Stimulated activated CD4-positive, alpha-beta T cell treated with anti-CD3 and anti-CD28 coated beads, Interleukin-1b, Interleukin-23, amount 100 ng/mL, for 1 hour (primary cell): ENCODE measurements at places on chromosomes 12 and 14.

DNA sequence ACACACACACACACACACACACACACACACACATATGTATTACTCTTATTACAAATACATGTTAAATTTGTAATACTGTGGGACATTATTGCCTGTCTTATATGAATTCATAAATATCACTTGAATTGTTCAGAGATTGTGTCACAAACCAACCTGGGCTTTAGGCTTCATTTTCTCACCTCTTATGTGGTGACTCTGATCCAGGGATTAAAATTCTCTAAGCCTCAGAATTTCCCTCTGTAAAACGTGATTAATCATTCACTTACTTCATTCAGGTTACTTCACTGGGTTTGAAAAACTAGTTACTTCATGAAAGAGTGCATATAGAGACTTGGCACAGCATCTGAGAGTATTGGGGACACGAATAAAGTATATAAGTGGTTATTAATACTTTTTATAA, 240.3 kb upstream of the PDZRN4 start:
- no peak for DNase-seq

DNA sequence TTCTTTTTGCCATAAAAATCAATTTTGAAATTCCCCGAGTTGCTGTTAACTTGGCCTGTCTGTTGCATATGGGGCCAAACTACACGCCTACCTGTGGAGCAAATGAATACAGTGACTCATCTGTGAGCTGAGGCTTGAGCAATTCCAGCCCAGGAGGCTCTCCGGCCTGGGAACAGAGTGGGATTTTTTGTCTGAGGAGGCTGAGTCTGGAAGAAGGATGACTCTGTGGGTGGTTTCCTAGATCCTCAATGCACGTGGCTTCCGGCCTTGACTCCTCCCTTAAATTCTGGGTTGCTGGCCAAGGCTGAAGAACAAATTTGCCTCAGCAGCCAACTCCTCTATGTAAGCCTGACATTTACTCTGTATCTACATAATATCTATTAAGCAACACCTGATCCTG, 124.1 kb downstream of the SSPN start:
- DNase-seq, result no peak

GRCh38 chr12:70513426-70513825, 123.8 kb downstream of the PTPRB start:
- DNase-seq, result no peak

- no peak for DNase-seq
Observed at GRCh38 chr14:77883847-77884238, 83.9 kb downstream of the ADCK1 start.

- DNase-seq, result no peak
Observed at GRCh38 chr14:20627346-20628027, 14.0 kb downstream of the OR6S1 start.

DNA sequence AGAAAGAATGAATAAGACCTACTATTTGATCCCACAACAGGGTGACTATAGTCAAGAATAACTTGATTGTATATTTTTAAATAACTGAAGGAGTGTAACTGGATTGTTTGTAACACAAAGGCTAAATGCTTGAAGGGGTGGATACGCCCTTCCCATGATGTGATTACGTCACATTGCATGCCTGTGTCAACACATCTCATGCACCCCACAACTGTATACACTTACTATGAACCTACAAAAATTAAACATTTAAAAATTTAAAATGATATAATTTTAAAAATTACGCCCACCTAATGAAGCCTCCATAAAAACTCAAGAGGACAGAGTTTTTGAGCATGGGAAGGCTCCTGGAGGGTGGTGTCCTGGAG, 94.5 kb downstream of the SCARB1 start:
- DNase-seq, result no peak

DNA sequence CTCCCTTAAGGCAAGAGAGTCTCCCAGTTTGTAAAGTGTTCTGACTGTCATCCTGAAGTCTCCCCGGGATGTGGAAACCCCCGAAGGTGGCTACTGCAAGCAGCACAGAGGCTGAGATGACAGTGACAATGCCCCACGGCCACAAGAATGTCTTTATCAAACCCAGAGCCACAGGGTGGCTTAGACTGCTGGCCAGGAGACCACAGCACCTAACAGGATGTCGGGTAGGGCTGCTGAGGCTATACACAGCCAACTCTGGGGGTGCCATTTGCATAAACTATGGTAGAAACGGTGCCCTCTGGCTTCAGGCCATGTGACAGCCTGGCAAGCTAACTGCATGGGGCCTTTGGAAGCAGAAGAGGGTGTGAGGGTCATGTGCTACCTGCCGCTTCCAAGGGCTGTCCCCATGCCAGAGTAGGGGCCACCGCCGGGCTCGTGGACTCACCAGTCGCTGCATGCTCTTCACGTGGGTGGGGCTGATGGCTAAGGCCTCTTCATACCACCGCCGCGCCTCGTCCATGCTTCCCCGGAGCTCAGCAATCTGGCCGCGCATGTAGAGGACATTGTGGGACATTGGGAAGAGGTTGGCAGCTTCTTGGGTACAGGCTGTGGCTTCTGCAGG, 180.9 kb downstream of the CALM1 start:
- no peak for DNase-seq

GRCh38 chr12:79871621-79872020, 63.3 kb downstream of the PPP1R12A start:
- no peak for DNase-seq

- DNase-seq, result no peak
Observed at GRCh38 chr12:46921048-46921763, 95.4 kb upstream of the SLC38A4 start.

GRCh38 chr14:21258005-21258888, 11.0 kb downstream of the HNRNPC start:
- DNase-seq, result no peak

DNA sequence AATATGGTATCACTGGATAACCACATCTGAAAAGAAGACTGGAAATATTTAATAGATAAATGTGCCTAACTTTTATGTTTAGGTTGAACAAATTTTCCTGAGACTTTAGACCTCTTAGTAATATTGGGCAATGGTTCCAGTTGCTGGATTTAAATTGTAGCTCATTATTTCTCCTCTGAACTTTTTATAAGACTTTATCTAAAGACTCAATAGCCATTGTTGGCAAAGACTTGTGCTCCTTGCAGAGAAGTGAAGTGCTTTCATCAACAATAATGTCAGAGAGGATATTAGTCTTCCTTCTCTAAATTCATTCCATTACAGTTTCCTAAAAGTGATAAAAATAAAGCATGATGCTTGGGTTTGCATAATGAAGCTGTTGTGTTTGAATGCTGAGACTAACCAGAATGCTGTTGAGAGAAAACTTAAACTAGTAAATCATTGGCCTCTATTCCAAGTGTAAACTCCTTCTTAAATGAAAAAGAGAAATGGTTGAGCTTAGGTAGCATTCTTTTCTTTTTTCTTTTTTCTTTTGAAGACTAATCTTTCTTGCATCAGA, 200.2 kb downstream of the TMTC3 start:
- DNase-seq, result no peak

DNA sequence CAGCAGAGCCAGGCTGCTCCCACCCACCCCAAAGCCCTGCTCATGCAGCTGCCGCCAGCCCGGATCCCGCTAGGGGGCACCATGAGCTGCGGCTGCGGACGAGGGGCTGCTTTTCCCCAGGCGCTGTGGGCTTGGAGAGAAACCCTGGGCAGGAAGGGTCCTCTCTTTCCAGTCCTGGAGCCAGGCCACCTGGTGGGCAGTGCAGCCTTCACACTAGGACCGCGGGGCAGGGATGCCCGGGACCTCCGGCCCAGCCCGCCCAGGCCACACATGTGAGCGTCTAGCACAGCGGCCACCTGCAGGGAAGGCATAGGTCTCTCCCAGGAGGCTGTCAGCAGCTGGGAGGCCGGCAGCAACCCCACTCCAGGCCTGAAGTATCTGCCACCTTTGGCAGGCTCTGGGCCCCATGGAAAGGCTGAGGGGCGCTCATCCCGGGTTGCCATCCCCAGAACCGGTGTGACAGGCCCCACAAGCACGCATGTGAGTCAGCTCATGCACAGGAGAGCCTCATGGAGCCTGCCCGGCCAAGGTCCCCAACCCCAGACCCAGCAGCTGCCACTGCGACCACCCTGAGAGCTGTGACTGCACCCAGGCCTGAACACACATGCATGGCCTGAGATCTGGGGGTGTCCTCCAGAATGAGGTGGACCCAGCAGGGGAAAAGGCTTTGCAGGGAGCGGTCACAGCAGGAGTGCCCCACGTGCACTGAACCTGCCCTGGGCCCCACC, 280.0 kb upstream of the RTL1 start:
- DNase-seq, result no peak

DNA sequence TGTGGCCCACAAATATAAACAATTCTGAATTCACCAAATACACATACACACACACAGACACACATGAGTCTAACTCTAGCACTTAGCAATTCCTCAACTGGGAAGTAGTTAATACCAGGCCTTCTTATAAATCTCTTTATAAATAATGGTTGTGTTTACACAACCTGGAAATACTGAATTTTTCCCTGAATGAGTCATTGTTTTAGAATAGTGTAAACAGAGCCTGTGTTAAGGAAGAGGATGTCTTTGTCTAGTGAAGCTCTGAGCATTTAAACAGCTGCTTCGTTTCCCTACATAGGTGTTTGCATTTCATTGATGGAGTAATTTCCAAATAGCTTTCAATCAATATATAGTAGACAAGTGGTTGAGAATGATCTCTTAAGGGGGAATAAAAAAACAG, 218.8 kb downstream of the BTG1 start:
- no peak for DNase-seq

DNA sequence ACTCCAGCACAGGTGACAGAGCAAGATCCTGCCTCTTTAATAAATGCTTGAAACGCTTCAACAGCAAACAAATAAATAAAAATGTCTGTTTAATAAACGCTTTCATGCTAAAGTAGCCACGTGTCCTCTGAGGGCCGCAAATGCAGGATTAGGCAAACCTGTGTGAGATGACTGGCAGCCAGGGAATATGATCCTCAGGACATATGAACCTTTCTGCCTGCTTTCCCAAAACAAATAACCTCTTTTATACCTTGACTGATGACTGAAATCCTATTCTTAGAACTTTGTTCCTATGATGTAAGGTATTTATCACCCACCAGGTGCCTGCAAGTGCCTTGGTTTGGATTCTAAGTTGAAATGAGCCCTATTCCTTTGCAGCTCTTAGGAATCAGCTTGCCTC, 14.5 kb upstream of the FLVCR2 start:
- no peak for DNase-seq

DNA sequence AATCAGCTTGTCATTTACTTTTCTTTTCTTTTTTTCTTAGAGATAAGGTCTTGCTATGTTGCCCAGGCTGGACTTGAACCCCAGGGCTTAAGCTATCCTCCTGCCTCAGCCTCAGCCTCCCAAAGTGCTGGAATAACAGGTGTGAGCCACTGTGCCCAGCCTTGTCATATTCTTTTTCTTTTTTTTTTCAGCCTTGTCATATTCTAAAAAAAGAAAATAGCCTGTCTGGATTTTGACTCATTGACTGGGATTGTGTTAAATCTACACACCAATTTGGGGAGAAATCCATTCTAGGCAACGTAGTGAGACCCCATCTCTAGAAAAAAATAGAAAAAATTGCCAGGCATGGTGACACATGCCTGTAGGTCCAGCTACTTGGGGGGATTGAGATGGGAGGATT, 24.1 kb downstream of the ATP5MC2 start:
- no peak for DNase-seq

- DNase-seq, result no peak
Observed at GRCh38 chr14:69536971-69537370, 37.7 kb downstream of the CCDC177 start.

DNA sequence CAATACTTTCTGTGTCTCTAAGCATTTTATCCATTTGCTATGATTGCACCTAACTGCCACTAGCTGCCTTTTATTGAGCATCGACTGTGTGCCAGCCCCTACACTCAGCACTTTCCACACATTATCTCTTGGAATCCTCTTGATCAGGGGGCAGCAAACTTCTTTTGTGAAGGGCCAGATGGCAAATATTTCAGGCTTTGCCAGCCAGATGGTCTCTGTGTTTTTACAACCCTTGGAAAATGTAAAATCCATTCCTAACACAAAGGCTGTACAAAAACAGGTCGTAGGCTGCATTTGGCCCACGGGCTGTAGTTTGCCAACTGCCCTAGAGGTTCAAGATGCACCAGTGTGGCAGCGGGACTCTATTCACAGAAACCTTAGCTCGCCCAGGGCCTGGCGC, 19.5 kb downstream of the FOXN4 start:
- DNase-seq, result no peak

DNA sequence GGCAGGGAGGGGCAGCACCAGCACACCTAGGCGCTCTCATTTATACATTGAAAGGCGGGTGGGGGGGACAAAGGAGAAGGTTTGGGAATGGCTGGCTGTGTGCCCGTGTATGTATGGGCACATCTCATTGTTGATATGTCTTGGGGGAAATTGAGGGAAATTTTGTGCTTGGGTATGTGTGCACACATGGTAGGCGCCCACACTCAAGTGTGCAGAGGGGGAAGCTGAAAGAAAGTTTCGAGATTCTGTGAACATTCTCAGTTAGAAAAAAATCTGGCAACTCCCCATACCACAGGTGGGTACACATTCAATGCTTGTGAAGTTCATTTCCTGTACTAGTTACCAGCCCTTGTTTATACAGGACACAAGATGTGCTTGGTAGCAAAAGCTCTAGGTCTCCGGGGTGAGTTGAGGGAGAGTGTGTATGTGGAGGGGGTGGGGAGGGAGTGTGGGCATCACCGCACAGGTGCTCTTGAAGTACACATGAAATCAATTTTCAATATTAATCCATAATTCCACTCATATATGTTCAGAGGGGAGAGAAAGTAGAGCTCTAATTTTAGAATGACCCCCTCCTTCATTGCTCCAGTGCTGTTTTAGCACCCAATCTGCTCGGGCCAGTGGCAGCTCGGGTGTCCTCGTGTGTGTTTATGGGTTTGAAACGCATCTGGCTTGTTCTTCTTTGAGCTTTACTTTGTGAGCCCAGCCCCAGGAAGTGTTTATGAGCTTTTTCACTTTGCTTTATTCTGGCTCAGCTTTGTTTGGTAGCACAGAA, 286.0 kb downstream of the ZFP36L1 start:
- DNase-seq, result no peak

- DNase-seq, result no peak
Observed at GRCh38 chr12:38648813-38649212, 256.6 kb downstream of the CPNE8 start.

DNA sequence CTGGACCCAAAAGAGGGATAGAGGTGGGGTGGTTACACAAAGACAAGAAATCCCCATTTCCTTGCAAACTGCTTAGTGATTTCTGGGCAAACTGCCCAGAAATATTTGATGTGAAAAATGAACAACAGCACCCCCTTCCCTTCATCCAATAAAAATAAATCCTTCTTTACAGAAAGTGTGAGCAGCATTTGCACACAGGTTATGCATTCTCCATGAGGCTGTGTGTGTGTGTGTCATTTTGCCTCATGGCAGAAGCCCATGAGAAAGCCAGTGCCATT, 17.2 kb upstream of the NRXN3 start:
- no peak for DNase-seq

- DNase-seq, result no peak
Observed at GRCh38 chr14:44951051-44951450, 10.7 kb downstream of the KLHL28 start.

DNA sequence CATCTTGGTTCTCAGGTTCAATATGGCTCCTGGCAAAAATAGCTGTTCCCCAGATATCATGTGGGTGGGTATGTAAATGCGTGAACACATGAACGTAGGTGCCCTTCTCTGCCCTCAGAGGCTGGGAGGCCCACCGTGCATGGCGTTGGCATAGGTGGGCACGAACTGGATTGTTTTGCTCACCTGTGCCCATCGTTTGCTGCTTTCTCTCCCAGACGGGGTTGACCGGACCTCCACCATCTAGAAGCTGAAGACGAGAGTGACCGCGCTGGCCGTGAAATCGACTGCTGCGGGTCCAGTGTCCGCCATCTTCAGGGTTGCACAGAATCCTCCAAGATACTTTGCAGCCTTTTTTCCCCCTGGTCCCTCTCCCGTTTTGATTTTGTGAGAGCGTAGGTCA, 113.9 kb downstream of the GCH1 start:
- DNase-seq, result no peak
